ENCODE measurements at places on chromosomes 4 and X.

DNA sequence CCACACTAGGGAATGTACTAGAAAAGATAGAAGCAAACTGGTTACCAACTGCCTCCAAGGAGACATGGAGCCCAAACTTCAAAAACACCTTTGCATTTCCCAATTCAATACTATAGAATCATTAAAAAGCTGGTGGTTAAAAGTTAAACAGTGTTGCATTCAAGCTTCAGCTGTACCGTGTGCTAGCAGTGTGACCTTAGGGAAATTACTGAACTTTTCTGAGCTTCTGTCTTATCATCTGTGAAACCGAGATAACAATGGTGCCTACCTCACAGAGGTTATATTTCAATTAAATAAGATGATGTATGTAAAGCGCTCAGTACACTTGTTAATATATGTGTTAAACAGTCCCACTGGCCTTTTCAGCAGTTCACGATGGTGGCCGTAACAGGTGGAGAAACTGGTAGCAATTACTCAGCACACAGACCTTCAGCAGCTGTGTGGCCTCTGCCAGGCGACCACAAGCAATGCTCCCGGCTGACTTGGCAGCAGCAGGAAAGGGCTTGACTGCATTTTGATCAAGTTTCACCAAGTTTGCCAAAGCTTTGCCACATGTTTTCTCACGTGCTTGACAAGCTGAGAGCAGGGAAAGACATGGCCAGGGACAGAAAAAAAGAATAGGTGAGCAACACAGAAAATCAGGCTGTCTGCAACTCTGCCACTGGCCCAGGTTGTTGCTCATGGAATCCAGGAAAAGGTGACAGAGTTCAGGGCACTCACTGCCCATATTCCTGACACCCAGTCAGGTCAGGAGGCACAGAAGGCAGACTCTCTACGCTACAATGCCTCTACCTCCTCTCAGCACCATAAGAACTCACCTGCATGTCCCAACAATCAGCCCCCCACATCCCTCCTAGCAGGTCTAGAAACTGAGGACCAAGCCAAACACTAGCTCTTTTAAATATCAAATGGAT is 72.1 kb downstream of the PARM1 start:
- no peak for DNase-seq

DNA sequence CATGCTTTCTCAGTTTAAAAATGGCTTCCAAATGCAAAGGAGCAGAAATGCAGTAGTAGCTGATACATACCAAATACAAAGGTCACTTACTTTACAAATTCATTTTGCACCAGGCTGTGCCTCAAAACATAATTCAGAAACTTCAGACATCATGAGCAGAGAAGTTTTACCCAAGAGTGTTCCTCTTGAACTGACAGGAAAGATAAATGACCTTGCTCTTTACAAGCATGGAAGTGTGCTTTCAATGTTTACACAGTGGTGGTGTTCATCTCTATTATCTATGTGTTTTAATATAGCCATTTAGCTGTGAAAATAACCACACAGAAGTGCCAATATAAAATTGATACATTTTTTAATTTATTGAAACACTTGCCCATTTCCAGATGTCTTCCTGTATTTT is 383.4 kb downstream of the ANKRD50 start:
- DNase-seq, result no peak

- no peak for DNase-seq
Observed at GRCh38 chrX:39161611-39162255, 360.5 kb downstream of the MID1IP1 start.

DNA sequence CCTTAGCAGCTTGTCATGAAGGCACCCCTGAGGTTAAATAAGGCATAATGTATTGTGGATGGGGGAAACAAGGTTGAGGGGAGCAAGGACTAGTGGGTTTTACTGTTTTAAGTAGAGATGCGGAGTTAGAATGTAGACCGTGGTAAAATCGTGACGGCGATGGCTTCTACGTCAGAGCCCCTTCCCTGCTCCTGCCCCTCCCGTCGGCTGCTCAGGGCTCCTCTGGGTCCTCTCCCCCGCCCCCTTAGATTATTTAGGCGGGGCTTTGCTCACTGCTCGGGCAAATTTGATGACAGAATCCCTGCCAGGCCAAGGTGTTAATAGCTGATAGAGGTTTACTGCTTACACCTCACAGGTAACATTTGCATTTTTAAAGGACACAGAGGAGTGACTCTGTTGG is 2.3 kb downstream of the FRMPD3 start:
- no peak for DNase-seq

DNA sequence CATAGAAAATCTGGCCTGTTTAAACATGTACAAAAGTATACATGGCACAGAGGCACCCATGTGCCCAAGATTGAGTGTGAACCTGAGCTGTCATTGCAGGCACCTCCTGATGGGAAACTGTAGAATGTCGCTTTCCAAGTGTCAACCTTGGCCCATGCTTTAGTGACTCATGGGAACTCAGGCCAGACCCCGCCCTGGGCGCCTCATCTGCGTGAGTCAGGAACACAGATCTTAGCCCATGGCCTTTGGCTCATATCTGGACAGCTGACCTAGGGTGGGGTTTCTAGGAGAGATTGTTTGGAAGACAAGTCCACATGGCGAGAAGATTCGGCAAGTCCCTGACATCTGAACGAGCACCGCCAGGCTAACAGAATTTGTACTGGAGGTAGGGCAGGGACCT is 50.0 kb downstream of the CYTL1 start:
- no peak for DNase-seq

GRCh38 chr4:70225824-70226223 is at the start of gene FDCSP:
Gene FDCSP (plus strand): TSS chr4:70226124. CDS start chr4:70231195, 5,071 bp downstream.
- DNase-seq, result no peak

Measured in activated T-helper 1 cell treated with Interleukin-2 at 50 U/mL for 16 hours (primary cell).